IPS DF 19.7 (cell line): ENCODE measurements at places on chromosomes 7 and 10.

- DNase-seq: no peak
Measured at GRCh38 chr10:117322260-117322659, 53.0 kb downstream of the PDZD8 start.

- DNase-seq: no peak
Measured at GRCh38 chr7:111393011-111393754, 169.1 kb downstream of the IMMP2L start.

GRCh38 chr7:56493196-56493595, 377.0 kb upstream of the NUPR2 start:
- DNase-seq: no peak

GRCh38 chr7:28733035-28733434, 225.1 kb downstream of the TRIL start:
- DNase-seq: no peak

- DNase-seq: no peak
Measured at GRCh38 chr10:84822931-84823630, 494.7 kb downstream of the CCSER2 start.

GRCh38 chr10:84537447-84537931, 209.1 kb downstream of the CCSER2 start:
- no peak for DNase-seq
